Stimulated activated CD8-positive, alpha-beta memory T cell treated with anti-CD3 and anti-CD28 coated beads, Interleukin-2, amount 100 ng/mL, for 1 hour (primary cell): ENCODE measurements at places on chromosomes 1 and 21.

DNA sequence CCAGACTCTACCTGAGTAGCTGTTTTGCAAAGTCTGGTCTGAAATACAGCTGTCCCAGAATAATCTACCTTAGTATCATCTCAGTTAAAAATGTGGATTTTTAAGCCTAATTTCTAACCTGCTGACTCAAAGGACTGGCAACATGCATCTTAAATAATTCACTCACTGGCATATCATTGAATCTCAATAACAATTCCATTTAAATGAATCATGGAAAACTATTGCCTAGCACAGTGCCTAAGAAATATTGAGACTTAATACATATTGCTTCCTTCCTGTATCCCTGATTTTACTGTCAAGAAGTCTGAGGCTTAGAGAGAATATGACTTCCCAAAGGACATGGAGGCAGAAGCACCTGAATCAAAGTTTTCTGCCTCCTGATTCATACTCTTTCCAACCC lies 3.1 kb downstream of the CCDC190 start:
- DNase-seq: no peak

GRCh38 chr1:89322402-89322801 lies 41.5 kb upstream of the GBP6 start:
- no peak for DNase-seq

DNA sequence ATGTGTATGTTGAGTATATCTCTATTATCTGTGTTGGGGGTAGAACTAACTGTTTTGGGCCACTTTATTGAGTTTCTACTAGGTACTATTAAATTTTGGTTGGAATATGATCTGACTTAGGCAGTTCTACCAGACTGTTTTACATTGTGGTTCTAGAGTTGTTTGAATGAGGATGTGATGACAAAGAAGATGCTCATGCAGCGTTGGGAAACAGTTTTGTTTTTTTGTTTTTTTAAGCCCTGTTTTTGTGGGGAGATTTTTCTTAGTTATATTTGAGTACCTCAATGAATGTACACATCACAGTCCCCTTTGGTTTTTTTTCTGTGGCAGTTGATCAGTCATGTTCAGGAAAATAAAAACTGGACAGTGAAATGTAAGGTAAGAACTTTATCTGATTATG lies 40.1 kb downstream of the TMED5 start:
- no peak for DNase-seq

GRCh38 chr1:2232916-2233438 lies 4.9 kb downstream of the SKI start:
- DNase-seq: no peak

DNA sequence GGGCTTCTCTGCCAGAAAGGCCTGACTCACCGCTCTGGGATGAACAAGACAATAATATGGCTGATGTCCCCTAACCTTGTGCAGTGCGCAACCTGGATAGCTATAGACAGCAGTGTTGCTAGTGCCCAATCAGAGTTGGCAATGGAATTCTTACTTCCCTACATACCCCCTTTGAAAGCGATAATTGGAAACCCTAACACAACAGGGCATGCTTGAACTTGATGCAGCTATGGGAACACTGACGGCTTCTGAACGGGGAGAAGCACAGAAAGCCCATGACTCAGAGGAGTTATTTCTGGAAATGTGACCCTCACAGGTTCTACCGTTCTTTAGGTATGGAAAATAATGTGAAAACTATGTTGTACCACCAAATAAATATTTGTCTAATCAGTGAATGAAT lies 200.6 kb downstream of the TRABD2B start:
- DNase-seq: no peak

- no peak for DNase-seq
These were observed 31.9 kb downstream of the MAP10 start for GRCh38 chr1:232837087-232837486.

DNA sequence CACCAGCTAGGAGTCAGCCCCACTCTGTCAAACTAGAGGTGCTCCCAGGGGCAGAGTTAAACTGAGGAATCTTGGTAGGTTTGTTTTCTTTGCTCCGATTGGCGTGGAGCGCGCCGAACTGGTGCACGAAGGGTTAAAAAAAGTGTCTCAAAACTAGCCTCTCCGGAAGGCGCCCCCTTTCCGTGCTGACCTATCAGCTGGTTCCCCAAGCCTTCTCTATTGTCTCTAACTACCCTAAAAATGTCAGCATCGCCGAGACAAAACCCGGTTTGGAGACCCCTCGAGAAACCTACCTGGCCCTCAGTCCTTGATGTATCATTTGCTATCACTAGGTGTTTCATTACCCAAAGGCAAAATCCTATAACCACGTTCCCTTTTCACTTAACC lies 2.2 kb downstream of the TGFB2 start:
- DNase-seq: no peak

DNA sequence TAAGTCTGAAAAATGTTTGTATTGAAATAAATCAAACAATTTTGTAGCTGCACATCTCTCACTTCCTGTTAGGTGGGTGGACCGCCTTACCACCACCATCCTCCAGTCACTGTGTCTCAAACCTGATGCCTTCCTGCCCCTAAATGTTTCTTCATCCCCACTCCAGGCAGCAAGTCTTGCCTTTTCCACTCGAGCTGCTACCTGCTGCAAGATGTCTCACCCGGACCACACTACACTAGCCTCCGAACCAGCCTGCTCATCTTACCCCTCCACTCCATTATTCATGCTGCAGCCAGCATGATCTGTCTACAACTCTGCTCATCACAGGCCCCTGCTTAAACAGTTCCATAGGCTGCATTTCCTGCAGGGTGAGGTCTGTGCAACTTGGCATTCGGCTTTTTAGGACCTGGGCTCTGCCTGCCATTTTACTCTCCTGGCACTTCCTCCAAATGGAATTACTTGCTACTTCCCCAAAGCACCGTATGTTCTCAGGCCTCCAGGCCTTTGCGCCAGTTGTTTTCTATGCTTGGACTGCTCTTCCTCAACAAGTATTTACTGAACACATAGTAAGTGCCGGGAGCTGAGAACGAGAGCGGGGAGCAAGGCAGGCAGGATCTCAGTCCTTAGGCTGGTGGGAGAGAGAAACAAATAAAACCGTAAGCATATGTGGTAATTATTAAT lies 5.2 kb upstream of the SF3A3 start:
- DNase-seq: no peak
